HCT116 (cell line): ENCODE measurements at places on chromosomes 7 and 10. TPM values are rescaled to one million over a fixed set of nuclear protein-coding genes. Genes with fewer than 3 reads are reported as not detected.

DNA sequence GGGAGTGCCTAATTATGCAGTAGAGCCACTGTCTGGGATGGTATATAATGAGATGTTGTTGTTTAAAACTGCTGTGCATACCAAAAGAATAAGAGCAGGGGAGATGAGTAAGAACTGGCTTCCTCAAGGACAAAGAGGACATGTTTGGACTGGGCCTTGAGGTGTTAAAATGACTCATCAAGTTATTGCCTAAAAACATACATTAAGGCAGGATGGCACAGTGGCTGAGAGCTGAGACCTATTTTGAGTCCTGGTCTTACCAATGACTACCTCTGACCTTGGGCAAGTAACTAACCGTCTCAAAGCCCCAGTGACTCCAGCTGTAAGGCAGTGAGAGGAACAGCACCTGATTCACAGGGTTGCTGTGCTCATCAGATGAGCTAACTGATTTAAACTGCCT is 71.1 kb downstream of the CFAP58 start:
- DNase-seq = no peak
- no peaks in the 10 kb centered on the region for H3K4me1 ChIP-seq
- no peak overlapping the region for H3K4me3 ChIP-seq
- H3K27ac ChIP-seq = no peak overlapping the region
- no peaks in the 10 kb centered on the region for H3K36me3 ChIP-seq
- peaks cover 55% of the 10 kb centered on the region for H3K27me3 ChIP-seq

DNA sequence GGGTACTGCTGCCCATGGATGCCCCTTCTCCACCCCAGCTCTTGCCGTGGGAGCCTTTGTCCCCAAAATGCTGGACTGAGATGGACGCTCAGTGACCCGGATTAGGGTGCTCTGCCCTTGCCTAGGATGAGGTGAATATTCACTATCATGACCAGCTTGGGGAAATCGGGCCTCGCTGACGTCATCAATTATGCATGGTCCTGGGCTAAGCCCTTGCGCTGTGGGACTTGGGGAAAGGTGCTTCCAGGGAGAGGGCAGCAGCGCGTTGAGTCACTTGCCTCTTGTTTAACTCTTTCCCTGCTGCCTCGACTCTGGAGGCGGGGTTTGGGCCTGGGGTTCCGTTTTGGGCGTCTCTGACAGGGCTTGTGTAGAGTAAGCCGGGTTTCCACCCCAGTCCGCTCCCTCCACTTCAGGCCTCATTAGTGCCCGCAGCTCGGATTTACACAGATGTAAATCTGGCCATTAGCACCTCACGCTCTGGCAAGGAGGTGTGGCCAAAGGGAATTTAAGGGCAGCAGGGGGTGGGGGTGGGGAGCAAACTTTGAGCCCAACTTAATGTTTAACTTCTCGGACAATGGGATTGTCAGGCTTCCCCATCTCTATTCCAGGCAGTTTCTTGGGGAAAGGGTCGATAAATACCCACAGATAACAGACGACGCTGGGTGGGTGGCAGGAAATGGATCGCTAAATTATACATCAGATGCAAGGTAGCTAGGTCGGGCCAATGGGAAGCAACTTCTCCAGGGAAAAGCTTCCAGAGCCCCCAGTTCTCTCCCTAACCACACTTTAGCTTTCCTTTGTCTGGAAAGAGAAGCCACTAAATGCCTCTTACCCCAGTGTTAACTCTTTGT is 51.3 kb upstream of the TCF7L2 start:
- peak; percentile 75 for DNase-seq
- no peaks in the 10 kb centered on the region for H3K36me3 ChIP-seq
- H3K4me1 ChIP-seq = peaks cover 13% of the 10 kb centered on the region
- H3K4me3 ChIP-seq = peak overlapping the region; percentile 8

- no peaks in the 10 kb centered on the region for H3K36me3 ChIP-seq
- H3K4me3 ChIP-seq = no peak overlapping the region
- no peak for DNase-seq
- H3K4me1 ChIP-seq = no peaks in the 10 kb centered on the region
- no peaks in the 10 kb centered on the region for H3K27me3 ChIP-seq
Measured at GRCh38 chr10:128059266-128059981, 66.8 kb downstream of the MKI67 start.

The CHAT gene
- total RNA-seq = not detected

DNA sequence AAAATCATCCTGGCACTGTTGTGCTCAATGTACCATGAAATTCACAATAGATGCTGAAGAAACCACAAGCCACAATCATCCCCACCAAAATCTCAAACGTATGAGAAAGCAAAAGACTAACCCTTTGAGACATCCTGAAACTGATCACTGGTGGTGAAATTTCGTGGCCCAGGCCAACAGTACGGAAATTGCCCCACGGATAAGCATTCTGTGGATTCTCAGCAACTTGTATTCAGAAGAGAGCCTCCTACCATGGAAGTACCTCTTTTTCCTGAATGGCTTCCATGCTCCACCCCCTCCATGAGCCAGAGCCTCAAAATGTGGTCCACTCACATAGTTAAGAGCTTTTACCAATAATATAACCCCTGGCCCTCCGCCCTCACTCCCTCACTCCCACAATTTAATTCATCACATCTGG is 163.9 kb upstream of the AUTS2 start:
- no peaks in the 10 kb centered on the region for H3K4me1 ChIP-seq
- no peak for DNase-seq
- H3K27ac ChIP-seq = no peak overlapping the region
- no peaks in the 10 kb centered on the region for H3K36me3 ChIP-seq
- no peaks in the 10 kb centered on the region for H3K27me3 ChIP-seq
- no peak overlapping the region for H3K4me3 ChIP-seq

The MYOF gene
- 250 TPM for total RNA-seq

The CREB5 gene
- 0.49 TPM for total RNA-seq

GRCh38 chr7:26686448-26686981 is 177.9 kb downstream of the SKAP2 start:
- peaks cover 4% of the 10 kb centered on the region; the same call in 1 of the 2 replicates for H3K4me1 ChIP-seq
- no peak overlapping the region for H3K4me3 ChIP-seq
- no peak overlapping the region for H3K27ac ChIP-seq
- peak; percentile 21 for DNase-seq
- no peaks in the 10 kb centered on the region for H3K36me3 ChIP-seq
- no peaks in the 10 kb centered on the region for H3K27me3 ChIP-seq

DNA sequence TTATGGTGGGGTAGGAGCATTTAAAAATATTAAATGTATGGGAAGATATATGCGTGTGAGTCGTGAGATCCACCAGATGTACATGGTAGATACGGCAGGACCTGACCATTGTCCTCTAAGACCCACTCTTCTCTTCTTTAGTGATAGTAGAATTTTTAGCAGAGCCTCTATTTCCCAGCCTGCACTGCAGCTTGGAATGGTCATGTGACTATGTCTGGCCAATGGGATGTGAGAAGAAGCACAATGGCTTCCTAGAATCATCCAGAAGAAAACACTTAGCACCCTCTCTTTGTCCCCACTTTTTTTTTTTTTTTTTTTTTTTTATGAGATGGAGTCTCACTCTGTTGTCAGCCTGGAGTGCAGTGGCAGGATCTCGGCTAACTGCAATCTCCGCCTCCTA is 86.6 kb upstream of the CYTH3 start:
- no peaks in the 10 kb centered on the region for H3K27me3 ChIP-seq
- no peak overlapping the region for H3K27ac ChIP-seq
- no peaks in the 10 kb centered on the region for H3K4me1 ChIP-seq
- no peaks in the 10 kb centered on the region for H3K36me3 ChIP-seq
- no peak for DNase-seq
- no peak overlapping the region for H3K4me3 ChIP-seq

The UNCX gene
- total RNA-seq = not detected

The CUZD1 gene
- 1.7 TPM for total RNA-seq

The CYREN gene
- 54.5 TPM for total RNA-seq

GRCh38 chr10:26628395-26628794 is 69.1 kb upstream of the PDSS1 start:
- no peaks in the 10 kb centered on the region for H3K36me3 ChIP-seq
- no peaks in the 10 kb centered on the region for H3K27me3 ChIP-seq
- no peaks in the 10 kb centered on the region for H3K4me1 ChIP-seq
- no peak overlapping the region for H3K27ac ChIP-seq

The CALN1 gene
- total RNA-seq = 0.17 TPM

- H3K36me3 ChIP-seq = no peaks in the 10 kb centered on the region
- H3K4me3 ChIP-seq = peak overlapping the region; percentile 84
- peak; percentile 36 for DNase-seq
Measured at GRCh38 chr10:71213127-71213621, 804 bp downstream of the UNC5B start.
